ENCODE measurements at places on chromosomes 3 and 15.
A peak's percentile ranks its signal among the peaks of the same experiment; 100 is the strongest.

GRCh38 chr15:95629503-95630168 lies 700.9 kb upstream of the NR2F2 start:
- DNase-seq = no peak

DNA sequence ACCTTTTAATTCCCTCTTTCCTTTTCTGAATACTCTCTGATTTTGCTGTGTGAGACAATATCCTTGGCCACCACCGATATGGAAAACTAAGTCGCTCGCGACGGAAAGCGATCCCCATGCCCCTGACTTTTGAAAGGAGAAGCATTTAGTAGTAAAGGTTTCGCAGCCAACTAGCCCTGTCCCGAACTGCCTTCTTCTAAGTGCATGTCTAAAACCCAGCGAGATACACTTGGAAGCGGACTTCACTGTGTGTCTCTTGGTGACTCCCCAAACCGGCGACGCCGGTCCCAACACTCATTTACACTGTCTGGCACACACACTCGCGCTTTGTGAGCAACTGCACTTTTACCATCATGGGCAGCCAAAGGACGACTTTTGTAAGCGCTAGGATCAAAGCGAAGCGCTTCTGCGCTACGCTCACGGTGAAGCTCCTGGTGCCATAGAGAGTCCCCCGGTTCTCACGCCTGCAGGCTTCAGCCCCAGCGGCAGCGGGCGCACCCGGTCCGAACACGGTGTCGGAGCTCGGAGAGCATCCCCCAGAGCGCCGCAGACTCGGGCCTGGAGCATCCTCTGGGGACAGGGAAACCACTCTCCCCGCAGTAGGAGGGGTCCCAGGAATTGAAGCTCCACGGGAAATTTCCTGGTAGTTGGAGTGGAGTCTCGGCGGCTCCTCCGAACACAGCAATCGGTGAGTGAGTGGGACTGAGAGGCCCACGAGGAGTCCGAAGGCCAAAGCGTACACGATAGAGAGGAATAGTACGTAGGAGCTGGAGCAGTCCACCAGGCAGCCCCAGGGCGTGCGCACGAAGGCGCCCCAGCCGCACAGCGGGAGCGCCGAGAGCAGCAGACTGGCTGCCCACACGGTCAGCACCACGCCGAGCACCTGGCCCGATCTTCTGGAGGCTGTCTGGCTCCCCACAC lies 1.4 kb downstream of the GPR149 start:
- DNase-seq = no peak

- no peak for DNase-seq
These were observed 5.2 kb downstream of the PRSS50 start for GRCh38 chr3:46712191-46713049.

DNA sequence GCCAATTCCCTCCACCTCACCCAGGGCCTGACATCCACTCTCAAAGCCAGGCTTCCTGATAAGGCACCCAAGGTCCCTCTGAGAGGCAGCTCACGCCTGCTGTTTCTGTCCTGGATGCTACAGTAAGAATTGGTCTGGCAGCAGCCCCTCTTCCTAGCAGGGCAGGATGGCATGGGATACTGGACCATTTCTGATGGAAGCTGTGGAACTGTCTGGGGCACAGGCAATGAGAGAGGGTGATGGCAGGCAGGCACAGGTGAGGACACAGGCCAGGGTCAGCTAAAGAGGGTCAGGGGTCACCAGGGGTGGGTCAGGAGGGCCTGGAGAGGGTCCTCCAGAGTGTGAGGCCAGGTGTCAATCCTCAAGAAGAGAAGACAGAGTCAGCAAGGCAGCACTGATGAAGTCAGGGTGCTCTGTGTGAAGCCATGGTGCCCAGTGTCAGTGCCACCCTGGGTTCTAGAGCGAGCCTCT lies 41.9 kb upstream of the SLC41A3 start:
- peak; percentile 13 for DNase-seq
